H1 (cell line): ENCODE measurements at places on chromosomes 2 and 18. TPM values are rescaled to one million over a fixed set of nuclear protein-coding genes. Genes with fewer than 3 reads are reported as not detected.

DNA sequence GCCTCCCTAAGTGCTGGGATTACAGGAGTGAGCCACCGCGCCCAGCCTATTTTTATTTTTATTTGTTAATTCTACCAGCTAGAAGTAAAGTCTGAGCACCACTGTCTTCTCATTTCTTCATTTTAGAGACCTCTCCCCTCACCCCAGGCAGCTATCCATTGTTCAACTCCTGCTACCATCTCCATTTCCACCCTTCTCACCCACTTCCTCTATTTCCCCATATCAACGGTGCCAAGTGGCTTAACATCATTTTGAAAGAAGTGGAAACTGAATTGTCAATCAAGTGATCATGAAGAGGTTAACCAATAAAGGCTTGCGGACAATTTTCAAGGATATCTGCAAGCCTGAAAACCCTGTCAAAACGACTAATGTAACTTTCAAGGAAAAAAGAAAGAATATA is 323.1 kb downstream of the NBAS start:
- no peak overlapping the region for H3K27ac ChIP-seq
- no peaks in the 10 kb centered on the region for H3K36me3 ChIP-seq
- no peak for DNase-seq
- no peaks in the 10 kb centered on the region for H3K27me3 ChIP-seq

- no peak overlapping the region for H3K27ac ChIP-seq
- no peak overlapping the region for H3K4me3 ChIP-seq
- DNase-seq: no peak
Observed at GRCh38 chr2:171822525-171823322, 71.3 kb downstream of the SLC25A12 start.

Gene LRATD1
- total RNA-seq: 2.3 and 2.4 TPM in 2 replicates

DNA sequence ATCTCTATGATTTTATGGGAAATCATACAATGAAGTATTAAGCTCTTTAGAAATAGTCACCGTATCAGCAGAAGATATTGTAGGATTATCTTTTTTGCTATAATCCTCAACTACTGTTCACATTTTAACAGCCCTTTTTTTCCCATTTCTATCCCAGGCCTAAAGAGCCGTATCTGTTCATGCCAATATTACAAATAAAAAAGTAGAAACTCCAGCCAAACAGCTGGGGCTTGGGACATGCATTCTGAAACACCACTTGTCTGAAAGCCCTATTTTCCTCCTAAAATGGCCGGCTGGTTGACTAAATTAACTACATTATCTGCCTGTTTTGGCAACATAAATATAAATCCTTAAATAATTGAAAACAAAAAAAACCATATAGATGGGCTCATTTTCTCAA is 477.8 kb downstream of the CDH2 start:
- H3K4me1 ChIP-seq: 0 out of 2 replicates have a peak, but pooled peaks cover 2% of the 10 kb centered on the region
- no peak for DNase-seq
- H3K27ac ChIP-seq: no peak overlapping the region
- no peak overlapping the region for H3K4me3 ChIP-seq
- H3K27me3 ChIP-seq: no peaks in the 10 kb centered on the region

GRCh38 chr2:172928756-172929155 is 146.9 kb upstream of the MAP3K20 start:
- no peaks in the 10 kb centered on the region for H3K36me3 ChIP-seq
- peaks cover 7% of the 10 kb centered on the region; the same call in 1 of the 2 replicates for H3K4me1 ChIP-seq
- DNase-seq: no peak
- no peak overlapping the region for H3K4me3 ChIP-seq

Gene ESPNL
- 1.3 and 1.8 TPM in 2 replicates for total RNA-seq

DNA sequence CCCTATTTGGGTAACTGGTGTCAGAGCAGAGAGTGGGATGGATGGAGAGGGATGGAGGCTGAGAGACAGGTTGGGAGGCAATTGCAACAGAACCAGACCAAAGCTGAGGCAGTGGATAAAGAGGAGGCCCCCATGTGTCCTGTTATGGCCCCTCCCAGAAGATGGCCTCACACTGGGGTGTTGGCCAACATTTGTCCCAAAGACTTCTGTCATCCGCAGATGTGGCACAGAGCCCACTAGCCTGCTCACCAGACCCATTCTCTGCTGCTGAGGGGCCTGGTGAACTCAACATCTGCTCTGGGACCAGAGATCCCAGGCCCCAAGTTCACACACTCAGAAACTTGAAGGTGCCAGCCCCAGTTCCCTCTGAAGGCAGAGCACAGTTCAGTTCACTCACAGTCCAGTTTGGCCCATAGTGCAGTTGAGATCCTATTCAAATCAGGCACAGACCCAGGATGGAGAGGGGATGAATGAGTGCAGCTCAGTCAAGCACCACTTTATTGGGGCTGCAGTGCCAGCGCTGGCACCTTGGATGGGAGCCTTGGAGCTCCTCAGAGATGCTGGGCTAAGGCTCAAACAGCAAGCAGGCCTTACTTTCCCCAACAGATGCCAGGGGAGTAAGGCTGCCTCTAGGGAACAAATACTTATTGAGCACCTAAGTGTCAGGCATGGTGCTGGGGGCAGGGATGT is 189.2 kb downstream of the ZBTB7C start:
- H3K27me3 ChIP-seq: no peaks in the 10 kb centered on the region
- no peak overlapping the region for H3K27ac ChIP-seq
- no peak overlapping the region for H3K4me3 ChIP-seq
- no peaks in the 10 kb centered on the region for H3K36me3 ChIP-seq
- H3K4me1 ChIP-seq: 0 out of 2 replicates have a peak, but pooled peaks cover 2% of the 10 kb centered on the region

Gene SPIRE1
- total RNA-seq: 19.0 and 21.5 TPM in 2 replicates

GRCh38 chr2:177989029-177989885 is 83.3 kb downstream of the PDE11A start:
- no peak overlapping the region for H3K27ac ChIP-seq
- no peaks in the 10 kb centered on the region for H3K36me3 ChIP-seq
- DNase-seq: no peak
- H3K4me1 ChIP-seq: no peaks in the 10 kb centered on the region
- no peak overlapping the region for H3K4me3 ChIP-seq
- no peaks in the 10 kb centered on the region for H3K27me3 ChIP-seq

- H3K4me1 ChIP-seq: no peaks in the 10 kb centered on the region
- peaks cover 6% of the 10 kb centered on the region for H3K36me3 ChIP-seq
- no peaks in the 10 kb centered on the region for H3K27me3 ChIP-seq
Observed at GRCh38 chr2:165790466-165790865, 3.6 kb downstream of the GALNT3 start.

- DNase-seq: no peak
- no peaks in the 10 kb centered on the region for H3K27me3 ChIP-seq
- H3K4me3 ChIP-seq: no peak overlapping the region
- H3K4me1 ChIP-seq: no peaks in the 10 kb centered on the region
- H3K27ac ChIP-seq: no peak overlapping the region
Observed at GRCh38 chr2:96702098-96702785, 37.6 kb downstream of the LMAN2L start.

Gene CCDC141
- 21.4 and 21.6 TPM in 2 replicates for total RNA-seq

DNA sequence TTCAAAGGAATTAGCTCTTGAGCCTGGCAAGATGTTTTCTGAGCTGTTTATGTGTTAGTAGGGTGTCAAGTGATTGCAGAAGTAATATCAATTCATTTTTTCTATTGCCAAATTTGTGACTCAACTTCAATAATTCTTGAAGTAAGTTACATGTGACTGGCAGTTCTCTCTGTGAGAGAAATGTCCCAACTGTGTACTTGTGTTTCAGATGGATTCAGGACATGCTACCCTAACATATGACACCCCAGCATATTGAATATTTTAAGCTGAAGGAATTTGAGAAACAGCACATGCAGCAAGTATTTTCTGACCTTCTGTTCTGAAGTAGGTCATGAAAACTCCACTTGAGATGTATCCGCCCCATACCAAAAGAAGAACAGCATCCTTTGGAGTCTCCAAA is 263.6 kb downstream of the XIRP2 start:
- DNase-seq: no peak
- H3K4me1 ChIP-seq: no peaks in the 10 kb centered on the region
- no peaks in the 10 kb centered on the region for H3K27me3 ChIP-seq

- no peak overlapping the region for H3K4me3 ChIP-seq
- H3K4me1 ChIP-seq: no peaks in the 10 kb centered on the region; the same call in 1 of the 2 replicates
- no peak for DNase-seq
- no peaks in the 10 kb centered on the region for H3K36me3 ChIP-seq
Observed at GRCh38 chr2:229521576-229521975, 192.8 kb downstream of the DNER start.

Gene UGT1A4
- total RNA-seq: not detected in 2 replicates

DNA sequence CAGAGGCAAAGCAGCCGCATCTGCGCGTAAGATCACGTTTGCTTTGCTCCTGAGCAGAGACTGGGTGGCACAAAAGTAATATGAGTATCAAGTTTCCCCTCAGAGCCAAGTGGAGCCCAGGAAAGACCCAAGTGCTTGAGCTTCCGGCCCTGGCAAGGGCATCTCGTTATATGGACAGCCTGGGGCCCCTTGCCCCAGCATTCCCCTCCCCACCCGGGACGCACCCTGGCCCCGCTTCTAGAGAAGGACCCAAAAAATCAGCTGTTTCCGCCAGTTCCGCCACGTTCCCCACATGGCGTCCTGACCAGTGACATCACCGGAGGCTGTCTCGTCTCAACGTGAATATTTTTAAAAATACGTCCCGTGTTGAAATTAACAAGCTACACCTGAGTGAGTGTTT is 135.1 kb downstream of the NFATC1 start:
- no peak overlapping the region for H3K27ac ChIP-seq
- no peaks in the 10 kb centered on the region; the same call in 1 of the 2 replicates for H3K27me3 ChIP-seq
- H3K4me3 ChIP-seq: no peak overlapping the region
- no peaks in the 10 kb centered on the region for H3K36me3 ChIP-seq
- DNase-seq: no peak
- no peaks in the 10 kb centered on the region for H3K4me1 ChIP-seq

- no peaks in the 10 kb centered on the region for H3K36me3 ChIP-seq
- no peaks in the 10 kb centered on the region for H3K27me3 ChIP-seq
Observed at GRCh38 chr2:9313443-9313842, 106.8 kb downstream of the ASAP2 start.

- H3K27me3 ChIP-seq: no peaks in the 10 kb centered on the region
- H3K4me1 ChIP-seq: peaks cover 12% of the 10 kb centered on the region
- H3K27ac ChIP-seq: no peak overlapping the region
- no peaks in the 10 kb centered on the region for H3K36me3 ChIP-seq
- no peak overlapping the region for H3K4me3 ChIP-seq
- DNase-seq: no peak
Observed at GRCh38 chr2:44679584-44679983, 261.9 kb upstream of the SIX3 start.

DNA sequence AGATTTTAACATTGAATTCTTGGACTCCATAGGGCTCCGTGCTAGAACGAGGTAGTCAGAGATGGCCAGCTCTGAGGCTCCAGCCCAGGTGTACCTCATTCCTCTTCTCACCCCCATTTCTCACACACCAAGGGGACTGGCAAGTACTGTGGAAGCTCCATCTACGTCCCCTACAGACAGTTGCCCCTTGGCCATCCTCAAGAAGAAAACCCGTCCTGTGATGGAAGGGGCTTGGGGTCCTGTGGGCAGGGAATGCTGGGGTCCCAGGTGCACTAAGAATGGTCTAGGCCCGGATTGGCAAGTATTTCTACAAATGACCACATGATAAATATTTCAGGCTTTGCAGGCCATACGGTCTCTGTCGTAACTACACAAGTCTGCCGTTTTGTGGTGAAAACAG is 110.3 kb downstream of the PDCL3 start:
- H3K4me1 ChIP-seq: no peaks in the 10 kb centered on the region
- no peak overlapping the region for H3K27ac ChIP-seq
- no peak overlapping the region for H3K4me3 ChIP-seq
- no peaks in the 10 kb centered on the region for H3K36me3 ChIP-seq

Gene REG1B
- total RNA-seq: not detected in 2 replicates

DNA sequence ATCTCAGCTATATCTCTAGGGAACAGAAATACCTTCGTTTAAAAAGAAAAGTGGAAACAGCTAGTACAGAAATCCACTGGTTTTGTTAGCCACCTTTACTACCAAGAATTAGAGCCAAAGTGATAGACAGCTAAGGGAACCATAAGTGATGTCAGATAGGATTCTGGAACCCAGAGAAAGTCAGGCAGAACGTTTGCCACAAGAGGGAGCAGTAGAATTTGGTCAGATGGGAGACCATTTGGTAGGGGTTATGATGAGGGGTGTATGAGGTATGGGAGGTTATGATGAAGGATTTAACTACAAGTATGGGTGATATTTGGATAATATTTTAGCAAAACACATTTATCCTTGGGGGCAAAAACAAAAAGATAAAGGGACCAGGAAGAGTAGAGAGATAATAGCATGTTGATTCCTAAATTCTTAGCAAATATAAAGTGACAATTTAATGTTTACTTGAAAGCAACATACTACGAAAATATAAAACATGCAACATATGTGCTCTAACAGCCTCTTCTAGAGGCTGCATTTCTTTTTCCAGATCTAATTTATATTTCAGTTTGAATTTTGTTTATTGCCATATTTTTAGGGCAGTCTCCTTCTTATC is 3.3 kb downstream of the SLC8A1 start:
- H3K27ac ChIP-seq: no peak overlapping the region
- peaks cover 5% of the 10 kb centered on the region for H3K4me1 ChIP-seq
- H3K4me3 ChIP-seq: no peak overlapping the region
- no peaks in the 10 kb centered on the region for H3K36me3 ChIP-seq

Gene MPP4
- total RNA-seq: 0.15 TPM in 1 of 2 replicates, not detected in the other

DNA sequence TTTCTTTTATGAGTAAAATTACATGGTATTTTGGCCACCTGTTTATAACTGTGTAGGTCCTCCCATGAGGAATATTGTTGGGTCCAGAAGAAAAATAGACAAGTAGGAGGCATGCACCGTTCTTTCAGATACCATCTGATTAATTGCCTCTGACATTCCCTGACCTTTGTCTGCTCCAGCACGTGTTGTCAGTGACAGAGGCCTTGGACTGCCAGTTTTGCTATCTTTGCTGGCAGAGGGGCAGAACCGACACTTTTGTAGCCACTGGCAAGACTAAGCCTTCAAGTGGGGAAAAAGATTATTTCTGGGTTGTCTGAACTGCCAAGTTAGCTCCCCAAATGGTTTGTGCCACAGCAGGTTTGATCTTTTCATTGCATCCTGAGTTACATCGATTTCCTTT is 276.9 kb downstream of the CAMKMT start:
- no peak overlapping the region for H3K27ac ChIP-seq
- no peaks in the 10 kb centered on the region for H3K27me3 ChIP-seq
- no peaks in the 10 kb centered on the region for H3K36me3 ChIP-seq
- no peak for DNase-seq
- no peak overlapping the region for H3K4me3 ChIP-seq
- H3K4me1 ChIP-seq: no peaks in the 10 kb centered on the region; the same call in 1 of the 2 replicates
